Renal cortical epithelial cell (primary cell): ENCODE measurements at places on chromosomes 3 and 15. TPM values are rescaled to one million over a fixed set of nuclear protein-coding genes. Genes with fewer than 3 reads are reported as not detected.

DNA sequence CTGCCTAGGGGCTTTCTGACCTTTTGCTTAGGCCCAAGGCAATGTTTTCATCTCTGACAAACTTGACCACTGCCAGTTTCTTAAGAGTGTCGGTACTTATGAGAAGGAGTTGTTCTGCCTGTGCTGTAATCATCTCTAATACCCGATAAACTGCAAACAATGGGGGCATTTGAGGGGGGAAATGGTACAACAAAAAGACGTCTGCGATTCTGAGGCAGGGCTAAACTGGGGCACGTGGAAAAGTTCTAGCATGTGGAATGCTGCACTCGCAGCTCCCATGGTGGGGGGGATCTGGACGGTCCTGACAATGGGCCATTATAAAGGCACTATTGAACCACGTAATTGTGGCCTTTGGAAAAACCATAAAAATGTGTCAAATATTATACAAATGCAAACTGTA is 73.1 kb upstream of the SAMMSON start:
- DNase-seq, result no peak

- no peak for DNase-seq
Observed at GRCh38 chr15:72242775-72243370, 11.9 kb upstream of the PKM start.

Gene MYNN
- 21.7 and 23.2 TPM in 2 replicates for total RNA-seq

- no peak for DNase-seq
Observed at GRCh38 chr15:34709866-34710265, 44.9 kb downstream of the GJD2 start.

Gene ARPP21
- total RNA-seq, result 0.15 TPM in 1 of 2 replicates, not detected in the other

DNA sequence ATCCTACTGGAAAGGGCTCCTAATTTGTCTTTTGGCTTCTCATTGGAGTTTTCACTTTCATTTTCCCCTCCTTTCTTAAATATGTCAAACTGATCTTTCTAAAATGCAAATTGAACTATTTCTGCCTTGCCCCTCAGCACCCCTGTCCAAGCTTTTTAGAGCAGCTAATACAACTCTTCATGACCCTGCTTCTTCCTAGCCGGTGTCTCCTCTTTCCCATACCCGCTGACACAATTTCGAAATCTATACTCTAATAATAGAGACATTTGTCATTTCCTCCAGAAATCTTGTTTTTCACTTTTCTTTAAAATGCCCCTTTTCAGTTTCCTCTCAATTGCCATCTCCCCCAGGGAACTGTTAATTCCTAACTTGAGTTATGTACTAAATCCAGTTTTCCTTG is 2.9 kb upstream of the EPHA3 start:
- DNase-seq, result no peak

- no peak for DNase-seq
Observed at GRCh38 chr3:109387201-109387600, 49.9 kb upstream of the DPPA4 start.

- DNase-seq, result peak; percentile 95
Observed at GRCh38 chr3:193826159-193826795, 233.3 kb downstream of the OPA1 start.

DNA sequence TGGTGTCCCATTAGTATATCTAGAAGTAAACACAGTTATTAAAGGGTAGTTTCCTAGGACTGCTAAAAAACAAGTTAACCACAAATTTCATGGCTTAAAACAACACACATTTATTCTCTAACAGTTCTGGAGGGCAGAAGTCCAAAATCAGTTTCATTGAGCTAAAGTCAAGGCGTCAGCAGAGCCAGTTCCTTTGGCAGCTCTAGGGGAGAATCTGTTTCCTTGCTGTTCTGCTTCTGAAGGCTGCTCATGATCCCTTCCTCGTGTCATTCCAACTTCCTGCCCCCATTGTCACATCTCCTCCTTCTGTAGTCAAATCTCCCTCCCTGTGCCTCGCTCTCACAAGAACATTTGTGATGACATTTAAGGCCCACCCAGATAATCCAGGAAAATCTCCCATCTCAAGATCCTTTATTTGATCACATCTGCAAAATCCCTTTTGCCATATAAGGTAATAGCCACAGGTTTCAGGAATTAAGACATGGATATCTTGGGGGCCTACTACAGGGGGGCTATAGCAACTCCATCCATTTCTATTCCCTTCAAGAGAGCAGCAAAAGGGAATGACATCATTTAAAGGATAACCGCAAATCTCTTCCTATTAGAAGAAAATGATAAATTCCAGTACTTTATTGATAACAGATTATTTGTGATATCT is 50.1 kb downstream of the GPR176 start:
- no peak for DNase-seq

Gene CHL1
- 1.0 and 8.6 TPM in 2 replicates for total RNA-seq

DNA sequence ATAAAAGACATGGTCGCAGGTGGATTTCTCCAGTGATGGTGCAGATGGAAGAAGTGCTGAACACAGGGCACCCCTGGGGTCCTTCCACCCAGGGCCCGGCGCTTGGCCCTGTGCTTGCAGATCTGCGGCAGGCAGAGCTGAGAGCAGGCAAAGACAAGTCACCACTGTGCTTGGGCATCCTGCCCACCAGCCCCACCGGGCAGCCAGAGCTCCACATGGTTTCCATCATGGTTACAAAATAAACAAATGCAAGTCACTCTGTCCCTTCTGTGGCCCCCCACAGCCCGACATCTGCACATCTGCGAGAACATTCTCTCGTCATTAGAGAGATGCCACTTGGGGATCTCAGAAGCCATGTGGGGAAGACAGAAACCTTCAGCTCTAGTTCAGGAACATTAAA is 37.6 kb upstream of the SFMBT1 start:
- no peak for DNase-seq

- DNase-seq, result peak; percentile 16
Observed at GRCh38 chr3:69690-70089, 126.9 kb upstream of the CHL1 start.

Gene PLAAT1
- 0.20 and 0.69 TPM in 2 replicates for total RNA-seq

DNA sequence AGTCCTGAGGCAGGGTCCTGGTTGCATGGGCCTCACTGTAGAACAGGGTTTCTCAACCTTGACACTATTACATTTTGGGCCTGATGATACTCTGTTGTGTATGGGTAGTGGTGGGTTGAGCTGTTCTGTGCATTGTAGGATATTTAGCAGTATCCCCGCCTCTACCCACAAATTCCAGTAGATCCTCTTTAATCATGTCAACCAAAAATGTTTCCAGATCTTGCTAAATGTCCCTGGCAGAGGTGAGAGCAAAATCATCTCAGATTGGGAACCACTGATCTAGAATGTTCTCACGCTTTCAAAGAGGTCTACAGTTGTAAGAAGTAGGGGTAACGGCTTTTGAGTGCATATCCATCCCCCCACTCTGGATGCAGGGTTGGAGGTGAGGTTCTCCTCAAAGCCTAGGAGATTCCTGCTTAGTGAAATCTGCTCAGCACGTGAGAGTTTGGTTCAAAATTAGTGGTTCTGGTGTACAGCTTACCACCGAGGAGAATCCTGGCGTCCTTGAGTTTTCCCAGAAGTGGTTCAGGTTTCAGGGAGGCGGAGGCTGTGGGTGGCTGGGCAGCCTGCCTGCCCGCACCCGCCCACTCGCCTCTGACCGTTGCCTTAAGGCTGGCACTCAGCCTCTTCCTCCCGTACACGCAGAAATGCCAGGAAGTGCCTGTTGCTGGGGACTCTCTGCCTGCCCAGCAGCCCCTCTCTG is 5.3 kb downstream of the ACVR2B start:
- peak; percentile 79 for DNase-seq

DNA sequence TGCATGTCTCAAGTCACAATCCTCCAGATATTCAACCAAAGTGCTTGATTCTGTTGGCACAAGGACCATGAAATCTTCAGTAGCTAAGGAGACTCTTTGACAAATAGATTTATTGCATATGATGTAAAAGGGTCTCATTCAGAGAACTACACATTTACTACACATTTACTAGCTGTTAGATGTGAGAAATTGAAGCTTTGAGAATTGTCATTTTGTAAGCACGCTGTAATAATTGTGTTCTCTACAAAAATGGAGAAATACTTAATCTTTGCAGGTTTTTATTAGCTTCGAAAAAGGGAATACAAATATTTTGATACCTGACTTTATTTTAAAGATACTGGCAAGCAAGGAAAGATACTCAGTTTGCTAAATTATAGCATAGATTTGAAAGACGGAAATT is 70.2 kb upstream of the CHD2 start:
- DNase-seq, result no peak

- no peak for DNase-seq
Observed at GRCh38 chr15:56913241-56913640, 5.2 kb upstream of the TCF12 start.

- no peak for DNase-seq
Observed at GRCh38 chr15:50055750-50056157, 63.3 kb downstream of the ATP8B4 start.

DNA sequence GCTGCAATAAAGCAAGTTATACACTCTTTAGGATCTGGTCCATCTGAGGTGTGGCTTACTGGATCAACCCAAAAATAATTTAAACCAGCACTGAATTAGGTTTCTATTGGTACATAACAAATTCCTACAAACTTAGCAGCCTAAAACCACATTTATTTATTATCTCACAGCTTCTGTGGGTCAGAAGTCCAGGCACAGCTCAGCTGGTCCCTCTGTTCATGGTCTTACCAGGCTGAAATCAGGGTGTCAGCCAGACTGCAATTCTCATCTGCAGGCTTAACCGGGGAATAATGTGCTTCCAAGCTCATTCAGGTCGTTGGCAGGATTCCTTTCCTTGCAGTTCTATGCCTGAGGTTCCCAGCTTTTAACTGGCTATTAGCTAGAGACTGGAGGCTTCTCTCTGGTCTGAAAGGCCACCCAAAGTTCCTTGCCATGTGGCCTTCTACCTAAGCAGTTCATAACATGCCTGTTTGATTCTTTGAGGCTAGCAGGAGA is 477.4 kb upstream of the WNT5A start:
- no peak for DNase-seq

DNA sequence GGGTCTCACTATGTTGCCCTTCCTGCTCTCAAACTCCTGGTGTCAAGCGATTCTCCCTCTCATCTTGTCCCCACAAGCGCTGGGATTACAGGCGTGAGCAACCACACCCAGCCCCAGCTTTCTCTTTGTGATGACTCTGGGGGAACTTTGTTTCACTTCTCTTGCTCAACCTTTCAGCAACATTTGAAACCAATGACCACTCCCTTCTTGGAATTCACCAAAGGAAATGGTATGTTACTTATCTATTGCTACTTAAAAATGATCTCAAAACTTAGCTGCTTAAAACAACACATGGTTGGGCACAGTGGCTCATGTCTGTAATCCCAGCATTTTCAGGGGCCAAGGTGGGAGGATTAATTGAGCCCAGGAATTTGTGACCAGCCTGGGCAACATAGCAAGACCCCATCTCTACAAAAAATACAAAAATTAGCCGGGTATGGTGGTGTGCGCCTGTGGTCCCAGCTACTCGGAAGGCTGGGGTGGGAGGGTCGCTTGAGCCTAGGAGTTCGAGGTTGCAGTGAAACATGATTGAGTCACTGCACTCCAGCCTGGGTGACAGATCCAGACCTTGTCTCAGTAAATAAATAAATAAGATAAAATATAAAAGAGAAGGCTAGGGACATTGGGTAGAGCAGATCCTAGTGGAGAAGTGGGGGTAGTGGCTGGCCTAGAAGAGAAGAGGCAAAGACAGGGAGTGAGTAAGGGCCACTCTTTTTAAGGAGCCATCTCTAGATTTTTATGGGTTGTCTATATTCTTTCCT is 10.3 kb upstream of the COPG1 start:
- DNase-seq, result peak; percentile 11

- DNase-seq, result no peak
Observed at GRCh38 chr15:39752246-39752645, 30.4 kb downstream of the FSIP1 start.
